ENCODE measurements at places on chromosomes 1 and 21. TPM values are rescaled to one million over a fixed set of nuclear protein-coding genes. Genes with fewer than 3 reads are reported as not detected.

- no peak for DNase-seq
Measured at GRCh38 chr21:37787456-37787855, 128.8 kb downstream of the KCNJ6 start.

- DNase-seq, result no peak
Measured at GRCh38 chr1:110633646-110634030, 27.5 kb upstream of the KCNA2 start.

DNA sequence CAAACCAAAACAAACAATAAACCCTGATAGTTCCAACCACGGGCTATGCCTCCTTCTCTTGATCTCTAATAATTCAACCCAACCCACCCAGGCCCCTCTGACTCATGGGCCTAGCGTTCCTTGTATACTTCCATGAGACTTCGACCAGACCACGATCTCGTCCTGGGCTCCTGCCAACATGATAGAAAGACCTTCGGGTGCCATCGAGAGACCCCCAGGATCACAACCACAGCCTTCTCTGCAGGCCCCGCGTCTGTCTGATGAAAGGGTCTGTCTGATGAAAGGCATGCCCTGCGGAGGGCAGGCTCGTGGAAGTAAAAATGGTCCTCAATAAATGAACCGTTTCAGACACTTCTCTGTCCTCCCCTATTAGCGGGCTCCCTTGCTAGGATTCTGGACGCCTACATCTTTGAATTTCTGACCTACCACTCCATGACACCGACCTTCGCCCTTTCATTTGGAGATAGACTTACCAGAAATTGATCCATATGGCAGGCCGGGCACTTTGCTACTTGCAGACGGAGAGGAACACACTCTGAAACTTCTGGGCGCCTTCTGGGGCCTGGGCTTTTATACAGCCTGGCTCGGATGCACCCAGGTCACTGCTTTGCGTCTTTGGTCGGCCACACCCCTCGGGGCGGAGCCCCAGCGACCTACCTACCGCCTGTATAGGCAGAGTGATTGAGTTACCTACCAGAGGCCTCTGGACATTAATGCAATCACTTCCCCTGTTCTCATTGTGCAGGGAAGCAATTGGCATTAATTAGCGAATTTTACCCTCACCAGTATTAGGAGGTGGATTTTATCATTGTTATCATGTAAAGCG, 5.3 kb upstream of the KLF18 start:
- DNase-seq, result no peak

DNA sequence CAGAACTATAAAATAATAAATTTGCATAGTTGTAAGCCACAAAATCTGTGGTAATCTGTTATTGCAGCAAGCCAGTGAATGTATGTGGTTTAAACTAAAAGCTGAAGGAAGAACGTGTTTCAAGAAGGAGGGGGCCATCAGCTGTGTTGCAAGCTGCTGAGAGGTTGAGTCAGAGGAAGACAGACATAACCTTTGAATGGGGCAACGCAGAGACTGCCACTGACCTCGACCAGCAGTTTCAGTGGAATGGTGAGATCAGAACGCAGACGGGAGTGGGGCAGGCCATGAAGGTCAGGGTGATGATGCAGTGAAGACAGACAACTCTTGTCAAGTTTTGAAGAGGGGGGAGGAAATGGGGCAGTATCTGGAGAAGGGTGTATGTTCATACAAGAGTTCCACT, 23.2 kb upstream of the QSOX1 start:
- peak; percentile 8 for DNase-seq

DNA sequence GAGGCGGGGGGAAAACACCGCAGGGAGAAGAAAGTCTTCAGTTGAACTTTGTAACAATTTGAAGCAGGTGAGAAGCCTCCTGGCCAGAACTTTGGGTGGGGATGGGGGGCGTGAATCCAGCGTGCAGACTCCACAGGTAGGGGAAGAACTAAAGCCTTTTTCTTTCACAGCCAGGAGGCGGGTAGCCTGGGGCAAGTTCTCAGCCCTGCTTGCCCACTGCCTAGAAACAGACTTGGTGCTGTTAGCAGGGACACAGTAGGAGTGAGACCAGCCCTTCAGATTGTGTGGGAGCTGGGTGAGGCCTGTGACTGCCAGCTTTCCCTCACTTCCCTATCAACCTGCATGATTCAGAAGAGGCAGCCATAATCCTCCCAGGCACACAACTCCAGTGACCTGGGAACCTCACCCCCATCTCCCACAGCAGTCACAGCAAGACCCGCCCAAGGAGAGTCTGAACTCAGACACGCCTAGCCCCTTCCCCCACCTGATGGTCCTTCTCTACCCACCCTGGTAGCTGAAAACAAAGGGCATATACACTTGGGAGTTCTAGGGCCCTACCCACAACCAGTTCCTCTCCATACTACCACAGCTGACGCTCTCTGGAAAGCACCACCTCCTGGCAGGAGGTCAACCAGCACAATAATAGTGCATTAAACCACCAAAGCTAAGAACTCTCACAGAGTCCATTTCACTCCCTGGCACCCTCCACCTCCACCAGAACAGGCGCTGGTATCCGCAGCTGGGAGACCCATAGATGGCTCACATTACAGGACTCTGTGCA, 83.5 kb upstream of the CDC42BPA start:
- DNase-seq, result no peak

GRCh38 chr21:45128613-45129188, 54.3 kb downstream of the ADARB1 start:
- peak; percentile 37 for DNase-seq

DNA sequence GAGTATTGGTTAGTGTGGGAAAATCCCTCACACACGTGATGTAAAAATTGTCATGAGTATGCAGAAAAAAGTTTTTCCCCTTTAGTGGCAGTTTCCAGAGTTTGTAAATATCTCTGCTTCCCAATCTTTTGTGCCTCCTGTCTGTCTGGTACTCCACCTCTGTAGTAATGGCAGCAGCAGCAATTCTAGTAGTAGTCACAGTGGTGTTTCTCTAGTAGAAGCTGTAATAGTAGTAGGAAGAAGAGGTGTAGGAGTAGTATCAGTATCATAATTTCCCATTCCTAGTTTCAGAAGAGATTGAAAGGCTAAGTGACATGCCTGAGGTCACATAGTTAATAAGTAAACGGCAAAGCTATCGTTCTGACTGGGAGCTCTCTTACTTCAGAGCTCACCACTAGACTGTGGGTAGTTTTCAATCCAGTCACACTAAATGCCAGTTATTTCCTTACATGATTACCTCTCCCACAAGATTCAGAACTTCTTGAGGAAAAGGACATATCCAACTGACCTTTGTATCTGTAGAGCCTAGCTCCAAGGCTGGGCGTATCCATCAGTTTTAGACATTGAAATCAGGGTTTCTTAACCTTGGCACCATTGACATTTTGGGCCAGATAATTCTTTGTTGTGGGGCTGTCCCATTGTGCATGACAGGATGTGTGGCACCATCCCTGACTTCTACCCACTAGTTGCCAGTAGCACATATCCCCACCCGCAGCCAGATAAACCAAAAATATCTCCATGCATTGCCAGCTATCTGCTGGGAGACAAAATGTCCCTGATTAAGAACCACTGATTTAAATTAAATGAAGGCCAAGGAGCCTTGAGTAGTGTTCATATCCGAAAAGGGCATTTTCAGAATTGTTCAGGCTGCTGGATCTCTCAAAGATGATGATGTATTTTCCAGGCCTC, 135.9 kb downstream of the FGGY start:
- DNase-seq, result no peak

DNA sequence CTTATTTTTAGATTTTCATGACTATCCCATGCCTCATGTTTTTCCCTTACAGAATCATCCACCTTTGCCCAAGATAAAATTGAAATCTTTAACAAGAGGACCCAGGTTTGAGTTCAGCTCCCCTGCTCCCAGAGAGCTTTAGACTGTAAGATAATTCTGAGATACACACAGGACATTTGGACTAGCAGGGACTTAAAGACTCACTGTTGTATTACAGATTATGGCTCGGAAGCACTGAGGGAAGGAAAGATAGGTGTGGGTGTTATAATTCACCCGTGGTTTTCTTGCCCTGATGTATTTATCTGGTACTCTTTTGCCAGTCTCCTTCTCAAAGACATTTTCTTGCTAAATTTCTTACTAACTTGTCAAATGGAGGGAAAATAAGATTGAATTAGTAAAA, 149.7 kb downstream of the DHRS3 start:
- DNase-seq, result no peak

TSPAN1 gene
- not detected for total RNA-seq

TRIM63 gene
- total RNA-seq, result not detected

LEMD1 gene
- not detected for total RNA-seq

Data from hematopoietic multipotent progenitor cell (in vitro differentiated cells).